ENCODE measurements at places on chromosomes 1 and 21. TPM values are rescaled to one million over a fixed set of nuclear protein-coding genes. Genes with fewer than 3 reads are reported as not detected.

Gene AADACL3
- not detected for total RNA-seq

Gene SSU72
- total RNA-seq: 141 TPM

DNA sequence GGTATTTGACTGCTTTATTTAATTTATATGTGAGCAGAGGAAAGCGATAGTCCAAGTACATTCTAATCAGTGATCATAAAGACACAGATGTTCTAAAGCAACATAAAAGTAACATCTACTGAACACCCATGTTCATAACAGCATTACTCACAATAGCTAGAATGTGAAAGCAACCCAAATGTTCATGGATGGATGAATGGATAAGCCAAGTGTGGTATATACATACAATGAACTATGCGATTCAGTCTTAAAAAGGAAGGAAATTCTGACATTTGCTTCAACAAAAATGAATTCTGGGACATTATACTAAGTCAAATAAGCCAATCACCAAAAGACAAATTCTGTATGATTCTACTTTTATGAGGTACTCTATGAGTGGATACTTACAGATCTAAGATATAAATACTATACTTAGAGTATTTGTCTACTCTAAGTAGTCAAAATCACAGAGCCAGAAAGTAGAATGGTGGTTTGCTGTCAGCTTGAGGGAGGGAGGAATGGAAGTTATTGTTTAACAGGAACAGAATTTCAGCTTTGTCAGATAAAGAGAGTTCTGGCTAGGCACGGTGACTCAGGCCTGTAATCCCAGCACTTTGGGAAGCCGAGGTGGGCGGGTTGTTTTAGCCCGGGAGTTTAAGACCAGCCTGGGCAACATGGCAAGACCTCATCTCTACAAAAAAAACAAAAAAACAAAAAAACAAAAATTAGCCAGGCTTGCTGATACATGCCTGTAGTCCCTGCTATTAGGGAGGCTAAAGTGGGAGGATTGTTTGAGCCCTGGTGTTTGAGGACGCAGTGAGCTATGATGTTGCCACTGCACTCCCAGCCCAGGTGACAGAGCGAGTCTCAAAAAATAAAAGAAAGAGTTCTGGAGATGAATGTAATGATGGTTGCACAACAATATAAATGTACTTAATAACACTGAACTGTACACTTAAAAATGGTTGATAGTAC lies 79.7 kb upstream of the ARHGAP29 start:
- DNase-seq: no peak

DNA sequence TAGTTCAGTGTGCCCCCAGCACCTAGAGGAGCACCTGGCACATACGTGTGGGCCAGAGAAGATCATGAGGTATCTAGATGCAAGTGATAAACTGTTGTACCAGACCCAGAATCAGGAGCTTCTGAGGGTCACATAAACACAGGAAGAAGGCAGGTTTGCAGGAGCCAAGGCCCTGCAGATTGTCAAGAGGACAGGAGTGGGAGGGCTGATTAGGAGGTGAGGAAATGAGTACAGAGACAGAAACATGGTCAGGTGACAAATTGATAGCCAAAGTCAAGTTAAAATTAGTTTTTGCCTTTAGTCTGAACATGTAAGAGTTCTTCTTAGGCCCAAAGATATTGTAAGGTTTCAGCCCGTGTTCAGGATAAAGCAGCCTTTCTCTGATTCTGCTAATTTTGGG lies 14.0 kb upstream of the TRAF3IP3 start:
- no peak for DNase-seq

- no peak for DNase-seq
Measured at GRCh38 chr21:36654324-36654723, 44.6 kb upstream of the SIM2 start.

Gene RBM11
- total RNA-seq: not detected

- no peak for DNase-seq
Measured at GRCh38 chr1:209785592-209785991, 1.2 kb upstream of the C1orf74 start.

- no peak for DNase-seq
Measured at GRCh38 chr1:15489052-15489736, 13.3 kb downstream of the CELA2B start.

Gene RHCE
- 1.0 TPM for total RNA-seq

- no peak for DNase-seq
Measured at GRCh38 chr1:195717651-195718050, 890.6 kb downstream of the KCNT2 start.

GRCh38 chr1:158227904-158228623 lies 26.2 kb upstream of the CD1A start:
- no peak for DNase-seq

- DNase-seq: no peak
Measured at GRCh38 chr21:43209575-43210453, 41.0 kb downstream of the CRYAA start.

Gene CELSR2
- 12.5 TPM for total RNA-seq

Gene LGR6
- total RNA-seq: 0.15 TPM

DNA sequence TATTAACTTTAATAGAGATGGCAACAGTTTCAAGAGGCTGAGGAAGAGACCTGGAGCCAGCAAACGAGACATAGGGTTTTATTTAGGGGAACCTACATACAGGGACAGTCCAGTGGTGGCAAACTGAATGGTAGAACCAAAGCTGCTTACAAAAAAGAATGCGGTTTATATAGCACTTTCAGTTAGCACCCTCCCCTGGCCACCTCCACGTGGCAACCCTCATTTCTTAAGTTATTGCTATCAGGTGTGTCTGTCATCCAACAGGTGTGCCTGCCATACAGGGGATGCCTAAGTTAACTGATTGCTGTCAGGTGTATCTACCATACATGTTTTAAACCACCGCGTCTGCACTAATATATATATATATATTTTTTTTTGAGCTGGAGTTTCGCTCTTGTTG lies 129.2 kb upstream of the DUSP10 start:
- DNase-seq: no peak

DNA sequence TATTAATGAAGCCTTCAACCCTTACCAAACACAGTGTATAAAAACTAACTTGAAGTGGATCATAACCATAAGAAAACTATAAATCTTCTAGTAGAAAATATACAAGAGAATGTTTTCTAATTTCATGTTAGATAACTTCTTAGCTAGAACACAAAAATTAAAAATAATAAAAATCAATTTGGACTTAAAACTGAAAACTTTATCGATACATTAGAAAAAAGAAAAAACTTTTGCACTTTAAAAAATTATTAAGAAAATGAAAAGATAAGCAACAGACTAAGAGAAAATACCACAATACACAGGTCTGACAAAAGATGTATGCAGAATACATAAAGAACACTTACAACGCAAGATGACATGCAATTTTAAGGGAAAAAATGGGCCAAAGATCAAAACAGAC lies 8.7 kb downstream of the COP1 start:
- DNase-seq: no peak

Gene MYOG
- total RNA-seq: 21.4 TPM

DNA sequence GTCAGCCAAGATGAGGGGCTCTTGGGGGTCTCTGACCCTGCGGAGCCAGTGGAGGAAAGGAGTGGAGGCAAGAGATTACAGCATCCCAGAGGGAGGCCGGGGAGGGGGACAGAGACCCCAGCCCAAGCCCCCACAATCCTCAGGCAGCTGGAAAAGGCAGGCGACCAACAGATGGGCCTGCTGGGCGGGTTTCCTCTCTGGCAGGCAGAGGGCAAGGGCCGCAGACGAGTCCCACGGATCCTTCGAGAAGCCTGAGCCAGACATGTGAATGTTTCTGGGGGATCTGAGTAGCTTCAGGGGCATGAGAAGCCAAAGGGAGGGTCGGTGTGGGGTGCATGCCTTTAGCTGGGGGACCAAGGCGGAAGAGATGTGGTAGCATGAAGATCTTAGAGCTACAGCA lies 2.1 kb upstream of the PLEKHA6 start:
- DNase-seq: no peak

DNA sequence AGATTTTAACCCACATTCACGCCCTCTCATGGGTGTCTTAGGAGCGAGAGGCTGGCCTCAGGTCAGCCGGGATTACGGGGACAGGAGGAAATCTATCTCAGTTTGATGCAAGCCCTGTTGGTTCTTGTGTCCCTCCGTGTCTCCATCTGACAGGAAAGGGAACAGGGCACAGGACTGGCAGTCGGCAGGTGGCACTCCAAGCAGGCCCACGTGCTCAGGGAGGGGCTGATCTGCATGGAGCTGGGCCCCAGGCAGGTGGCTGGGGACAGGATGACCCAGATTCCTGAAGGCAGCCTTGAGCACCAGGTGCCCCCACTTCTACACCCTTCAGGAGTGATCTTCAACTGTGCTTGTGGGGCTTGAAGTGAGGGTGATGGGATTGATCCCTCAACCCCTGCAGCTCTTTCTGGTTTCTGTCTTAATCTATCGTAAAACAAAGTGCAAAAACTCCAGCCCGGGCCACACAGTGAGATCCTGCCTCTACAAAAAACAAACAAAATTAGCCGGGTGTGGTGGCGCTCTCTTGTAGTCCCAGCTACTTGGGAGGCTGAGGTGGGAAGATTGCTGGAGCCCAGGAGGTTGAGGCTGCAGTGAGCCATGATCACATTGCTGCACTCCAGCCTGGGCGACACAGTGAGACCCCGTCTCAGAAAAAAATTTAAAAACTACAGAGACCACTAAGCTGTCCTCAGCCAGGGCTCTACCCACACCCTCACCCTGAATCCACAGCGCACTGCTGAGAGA lies 8.3 kb downstream of the PLEKHG5 start:
- no peak for DNase-seq

All from gastrocnemius medialis (tissue), 4 donors.